ENCODE measurements at places on chromosomes 7 and 10. TPM values are rescaled to one million over a fixed set of nuclear protein-coding genes. Genes with fewer than 3 reads are reported as not detected.

- no peak overlapping the region for H3K27ac ChIP-seq
- no peak overlapping the region for H3K4me3 ChIP-seq
- H3K4me1 ChIP-seq = no peaks in the 10 kb centered on the region
- no peak for DNase-seq
- H3K27me3 ChIP-seq = no peaks in the 10 kb centered on the region
- H3K36me3 ChIP-seq = no peaks in the 10 kb centered on the region
These were observed 111.6 kb downstream of the ACTR3B start for GRCh38 chr7:152871005-152871677.

- no peaks in the 10 kb centered on the region for H3K36me3 ChIP-seq
- H3K27ac ChIP-seq = no peak overlapping the region
- H3K27me3 ChIP-seq = no peaks in the 10 kb centered on the region
- no peak for DNase-seq
- no peak overlapping the region for H3K4me3 ChIP-seq
These were observed 70.1 kb downstream of the IMMP2L start for GRCh38 chr7:111492234-111492633.

The CFAP69 gene
- 0.79 TPM for total RNA-seq

DNA sequence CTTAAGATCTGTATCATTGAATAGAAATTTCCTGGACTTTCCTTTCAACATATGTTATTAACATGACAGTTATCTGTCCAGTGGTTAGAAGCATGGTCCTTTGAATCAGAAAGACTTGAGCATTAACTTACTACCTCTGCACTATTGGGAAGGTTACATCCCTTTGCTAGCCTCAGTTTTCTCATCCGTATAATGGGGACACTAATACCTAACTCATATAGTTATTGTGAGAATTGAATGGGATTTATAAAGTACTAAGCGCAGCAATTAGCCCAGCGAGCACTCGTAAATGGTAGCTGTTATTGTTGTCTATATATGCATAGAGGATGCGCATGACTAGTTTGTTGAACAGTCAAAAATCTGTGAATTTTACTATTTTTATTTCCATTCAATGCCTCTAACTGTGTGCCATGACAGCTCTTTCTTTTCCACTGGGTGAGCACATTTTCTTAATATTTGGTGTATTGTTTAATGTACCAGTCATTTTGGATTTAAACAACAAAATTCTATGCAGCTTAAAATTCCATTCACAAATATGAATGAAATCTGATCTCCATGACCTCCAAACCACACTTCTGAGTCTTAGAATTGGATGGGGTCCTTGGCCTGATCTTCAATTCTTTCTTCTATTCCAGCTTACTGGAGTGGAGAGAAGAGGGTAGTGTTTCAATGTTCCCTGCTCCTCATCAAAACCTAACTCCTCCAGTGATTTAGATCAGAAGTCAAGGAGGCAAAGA, 65.0 kb downstream of the CACNB2 start:
- H3K4me3 ChIP-seq = no peak overlapping the region
- no peak overlapping the region for H3K27ac ChIP-seq
- peaks cover 6% of the 10 kb centered on the region for H3K27me3 ChIP-seq
- no peaks in the 10 kb centered on the region for H3K4me1 ChIP-seq
- no peak for DNase-seq

GRCh38 chr7:80635998-80636397, 2.4 kb upstream of the CD36 start:
- no peaks in the 10 kb centered on the region for H3K27me3 ChIP-seq
- no peaks in the 10 kb centered on the region for H3K36me3 ChIP-seq
- no peak overlapping the region for H3K27ac ChIP-seq
- H3K4me3 ChIP-seq = no peak overlapping the region
- DNase-seq = no peak

GRCh38 chr7:93889261-93889660, 1.3 kb downstream of the TFPI2 start:
- H3K36me3 ChIP-seq = no peaks in the 10 kb centered on the region
- H3K27me3 ChIP-seq = peaks cover 60% of the 10 kb centered on the region
- H3K4me1 ChIP-seq = peaks cover 9% of the 10 kb centered on the region
- H3K27ac ChIP-seq = no peak overlapping the region
